Nephron progenitor cell (in vitro differentiated cells): ENCODE measurements at places on chromosomes 5 and 9.

GRCh38 chr9:128735373-128735772 lies 11.4 kb upstream of the ZDHHC12 start:
- no peak for DNase-seq

GRCh38 chr5:71922584-71923106 lies 184.6 kb upstream of the MAP1B start:
- no peak for DNase-seq

- no peak for DNase-seq
Observed at GRCh38 chr9:92483627-92484545, 1.6 kb upstream of the ASPN start.

DNA sequence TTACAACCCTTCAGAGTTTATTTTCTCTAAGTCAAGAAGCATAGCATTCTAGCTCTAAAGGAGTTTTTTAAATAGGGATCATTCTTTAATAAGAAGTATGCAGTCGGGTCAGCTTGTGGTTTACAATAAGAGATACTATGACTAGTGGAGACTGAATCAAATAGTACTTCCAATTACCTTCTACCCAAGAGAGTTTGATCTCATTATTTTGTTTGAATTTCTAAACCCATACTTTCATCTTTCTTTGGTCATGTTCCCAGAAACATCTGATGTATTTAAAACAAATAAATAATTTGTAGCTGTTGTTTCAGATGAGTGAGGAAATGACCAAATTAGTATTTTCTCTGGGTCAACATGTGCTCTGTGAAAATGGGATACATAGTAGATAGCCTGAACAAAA lies 160.2 kb upstream of the CDH6 start:
- no peak for DNase-seq

DNA sequence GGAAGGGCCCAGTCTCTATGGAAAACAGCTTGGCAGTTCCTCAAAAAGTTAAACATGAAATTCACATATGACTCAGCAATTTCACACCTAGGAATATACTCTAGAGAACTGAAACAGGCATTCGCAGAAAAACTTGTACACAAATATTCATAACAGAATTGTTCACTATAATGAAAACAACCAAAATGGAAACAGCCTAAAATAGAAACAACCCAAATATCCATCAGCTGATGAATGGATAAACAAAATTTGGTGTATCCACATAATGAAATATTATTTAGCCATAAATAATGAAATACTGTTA lies 4.8 kb upstream of the GPR150 start:
- no peak for DNase-seq

- no peak for DNase-seq
Observed at GRCh38 chr5:112366987-112367386, 52.1 kb downstream of the EPB41L4A start.

DNA sequence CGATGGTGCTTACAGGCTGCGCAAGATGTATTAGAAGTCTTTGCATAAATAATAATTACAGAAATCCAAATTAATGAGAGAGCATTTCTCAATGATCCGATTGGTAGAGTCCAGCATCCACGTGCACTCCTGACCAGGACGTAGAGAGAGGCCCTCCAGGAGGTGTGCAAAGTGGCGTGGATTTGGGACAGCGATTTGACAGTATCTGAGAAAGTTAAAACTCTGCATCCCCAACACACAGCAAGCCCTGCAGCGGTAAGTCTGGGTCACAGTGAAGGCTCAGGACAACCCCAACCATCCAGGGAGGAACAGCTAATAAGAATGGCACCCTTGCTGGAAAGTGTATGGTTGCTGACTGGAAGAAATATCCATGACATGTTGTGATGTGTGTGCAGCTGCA lies 180.2 kb downstream of the AUH start:
- no peak for DNase-seq

- DNase-seq, result no peak
Observed at GRCh38 chr9:3480353-3480655, 45.5 kb downstream of the RFX3 start.

GRCh38 chr5:40791715-40792139 lies 6.4 kb downstream of the PRKAA1 start:
- DNase-seq, result no peak

DNA sequence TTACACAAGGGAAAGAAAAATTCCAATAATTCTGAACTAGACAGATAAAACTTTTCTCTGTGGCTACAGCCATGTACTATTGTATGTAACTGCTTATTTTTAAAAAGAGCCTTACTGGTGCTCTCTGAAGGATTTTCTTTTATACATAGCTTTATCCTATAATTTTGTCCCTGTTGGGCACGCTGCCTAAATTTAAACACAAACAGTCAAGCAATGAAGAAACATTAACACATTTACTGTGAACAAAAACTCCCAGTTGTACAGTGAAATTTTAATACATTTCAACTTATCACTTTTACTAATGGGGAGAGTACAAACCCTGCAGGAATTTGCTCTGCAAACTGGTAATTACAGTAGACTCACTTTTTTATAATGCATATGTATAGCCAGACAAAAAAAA lies 273.3 kb downstream of the BNC2 start:
- DNase-seq, result no peak

- DNase-seq, result no peak
Observed at GRCh38 chr5:113017881-113018635, 41.5 kb downstream of the DCP2 start.

DNA sequence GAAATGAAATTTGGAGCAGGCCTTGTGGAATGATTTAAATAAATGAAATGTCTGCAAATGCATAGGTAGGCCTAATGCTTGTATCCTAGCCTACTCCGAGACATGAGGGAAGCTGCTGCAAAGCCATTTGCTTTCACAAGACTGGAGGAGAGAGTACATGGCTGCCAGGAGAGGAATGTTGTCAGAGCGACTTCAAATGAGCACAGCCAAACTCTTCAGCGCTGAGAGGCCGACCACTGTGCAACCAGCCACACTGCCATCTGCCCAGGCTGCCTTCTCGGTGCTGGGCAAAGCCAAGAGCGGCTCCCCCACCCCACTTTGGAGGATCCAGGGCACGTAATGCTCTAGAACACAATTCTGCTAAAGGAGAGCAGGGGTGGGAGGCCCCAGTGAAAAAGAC lies 122.6 kb downstream of the RASEF start:
- no peak for DNase-seq

- no peak for DNase-seq
Observed at GRCh38 chr9:136955943-136956335, 3.9 kb downstream of the LCN12 start.

DNA sequence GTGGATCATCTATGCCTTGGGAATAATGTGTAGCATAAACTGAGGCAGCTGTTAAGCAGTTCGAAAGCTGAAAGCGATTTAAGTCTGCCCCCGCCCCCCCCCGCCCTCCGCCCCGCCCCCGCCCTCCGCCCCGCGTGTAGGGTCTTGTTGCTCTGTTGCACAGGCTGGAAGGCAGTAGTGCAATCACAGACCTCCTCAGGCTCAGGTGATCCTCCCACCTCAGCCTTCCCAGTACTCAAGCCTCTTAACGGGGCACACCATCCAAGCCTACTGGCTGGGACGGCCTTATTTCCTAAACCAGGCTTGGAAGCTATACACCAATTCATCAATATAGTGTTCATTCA lies 945 bp downstream of the ANKDD1B start:
- DNase-seq, result no peak

DNA sequence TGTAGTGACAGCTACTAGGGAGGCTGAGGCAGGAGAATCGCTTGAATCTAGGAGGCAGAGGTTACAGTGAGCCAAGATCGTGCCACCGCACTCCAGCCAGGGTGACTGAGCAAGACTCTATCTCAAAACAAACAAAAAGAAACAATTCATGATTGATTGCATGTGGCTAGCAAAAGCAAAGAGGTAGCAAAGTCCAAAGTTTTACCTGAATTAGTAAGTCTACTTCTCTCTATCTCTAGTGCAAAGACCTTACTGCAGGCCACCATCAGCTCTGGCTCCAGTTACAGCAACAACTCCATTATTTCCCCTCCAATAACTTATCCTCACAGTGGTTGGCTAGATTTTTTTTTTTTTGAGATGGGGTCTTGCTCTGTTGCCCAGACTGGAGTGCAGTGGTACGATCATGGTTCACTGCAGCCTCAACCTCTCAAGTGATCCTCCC lies 6.2 kb upstream of the SAR1B start:
- no peak for DNase-seq

GRCh38 chr9:71795097-71795813 lies 26.9 kb upstream of the CEMIP2 start:
- no peak for DNase-seq

- DNase-seq, result no peak
Observed at GRCh38 chr5:135442431-135443160, 4.6 kb downstream of the DCANP1 start.

GRCh38 chr5:154345255-154345952 lies 100.4 kb upstream of the SAP30L start:
- no peak for DNase-seq
